ENCODE measurements at places on chromosomes 4 and X.

DNA sequence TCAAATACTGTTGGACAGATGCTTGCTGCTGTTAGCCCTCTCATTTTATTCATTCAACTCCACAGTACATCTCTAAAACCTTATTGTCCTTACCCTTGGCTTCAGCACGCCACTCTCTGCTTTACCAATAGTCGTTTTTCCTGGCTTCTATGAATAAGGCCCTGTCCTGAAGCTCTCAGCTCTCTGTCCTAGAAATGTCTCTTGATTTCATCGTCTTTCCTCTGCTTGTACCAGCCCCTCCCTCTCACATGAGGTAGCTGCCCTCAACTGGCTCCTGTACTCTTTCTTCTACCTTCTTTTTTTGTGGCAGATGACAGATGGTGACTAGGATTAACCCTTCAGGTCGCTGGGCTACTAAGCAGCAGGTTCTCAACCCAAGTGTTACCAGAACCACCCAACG is 11.4 kb downstream of the ADGRA3 start:
- no peak for DNase-seq

- no peak for DNase-seq
Measured at GRCh38 chrX:8845060-8845459, 43.9 kb upstream of the FAM9A start.

DNA sequence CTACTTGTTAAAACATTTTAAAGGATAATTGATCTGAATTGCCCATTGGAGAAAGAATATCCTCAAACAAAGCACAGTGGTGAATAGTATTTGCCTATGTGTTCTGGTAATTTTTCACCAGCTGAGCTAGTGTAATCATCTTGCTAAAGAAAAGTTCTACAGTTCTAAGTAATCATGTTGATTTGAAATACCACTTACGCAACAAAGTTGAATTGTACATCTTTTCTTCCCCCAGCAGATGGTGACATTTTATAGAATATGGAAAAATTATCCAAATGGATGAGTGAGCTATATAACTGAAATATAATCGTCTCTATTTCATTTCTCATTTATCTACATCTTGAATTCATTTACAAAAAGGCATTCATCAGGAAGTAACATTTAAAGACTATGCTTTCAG is 9.7 kb upstream of the ZNF674 start:
- DNase-seq, result peak; percentile 53

- DNase-seq, result peak; percentile 46
Measured at GRCh38 chr4:89158884-89159503, 47.7 kb downstream of the TIGD2 start.

DNA sequence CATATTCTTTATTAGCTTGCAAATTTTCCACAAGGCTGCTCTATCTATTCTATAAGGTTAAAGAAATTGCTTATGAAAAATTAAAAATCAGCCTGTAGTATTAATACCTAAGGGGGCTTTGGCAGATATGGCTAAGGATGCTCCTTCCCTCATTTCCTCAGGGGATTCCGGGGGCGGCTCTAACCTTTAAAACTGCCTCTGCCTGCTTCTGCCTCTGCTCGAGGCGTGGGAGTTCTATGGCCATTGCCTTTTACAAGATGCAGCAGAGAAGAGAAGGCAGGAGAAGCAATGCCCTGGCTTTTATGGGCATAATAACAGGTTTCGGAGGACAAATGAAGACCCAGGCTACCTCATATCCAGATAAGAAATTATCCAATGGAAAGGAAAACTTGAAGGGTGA is 8.6 kb upstream of the CDKN2AIP start:
- DNase-seq, result no peak

DNA sequence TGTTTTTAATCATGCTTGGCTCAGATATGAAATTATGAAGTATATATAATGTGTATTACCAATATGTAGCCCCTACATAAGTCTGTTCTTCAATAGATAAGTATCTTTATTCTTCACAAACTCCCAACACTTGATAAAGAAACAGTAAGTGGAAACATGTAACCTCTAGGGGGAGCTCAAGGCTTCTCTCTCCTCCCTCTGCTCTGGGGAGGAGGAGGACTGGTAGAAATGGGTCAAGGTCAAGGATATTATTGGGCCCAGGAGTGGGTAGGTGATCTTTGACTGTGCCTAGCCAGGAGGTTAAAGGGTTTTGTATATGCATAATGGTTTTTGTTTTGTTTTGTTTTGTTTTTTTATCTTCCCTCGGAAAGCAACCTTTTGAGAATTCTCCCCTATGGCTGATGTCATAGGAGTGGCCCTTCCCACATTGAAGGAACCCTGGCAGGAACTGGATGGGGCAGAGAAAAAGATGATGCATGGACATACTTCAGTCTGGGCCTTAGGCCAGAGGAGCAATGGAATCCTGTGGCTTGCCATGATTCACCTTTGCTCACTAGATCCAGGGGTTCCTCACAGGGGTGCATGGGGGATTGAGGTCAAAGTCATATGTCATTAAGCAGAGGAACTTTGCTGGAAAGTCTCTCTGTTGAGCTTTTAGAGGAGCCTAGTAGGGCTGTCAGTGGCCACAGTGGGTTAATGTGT is 460.3 kb downstream of the MID1IP1 start:
- DNase-seq, result peak; percentile 52

DNA sequence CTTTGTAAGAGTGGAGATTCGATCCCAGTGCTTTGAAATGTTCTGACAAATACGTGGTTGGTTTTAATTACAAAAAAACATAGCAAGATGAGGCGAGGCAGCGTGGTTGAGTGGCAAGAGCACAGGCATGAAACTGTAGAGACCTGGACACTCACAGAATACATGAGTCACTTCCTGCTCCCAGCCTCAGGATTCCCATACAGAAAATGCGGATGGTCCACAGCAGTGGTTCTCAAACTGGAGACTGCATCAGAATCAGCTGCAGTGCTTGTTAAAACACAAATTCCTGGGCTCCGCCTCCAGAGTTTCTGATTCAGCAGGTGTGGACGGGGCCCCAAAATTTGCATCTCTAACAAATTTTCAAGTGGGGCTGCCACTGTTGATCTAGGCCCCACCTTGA is 10.1 kb downstream of the OTOP1 start:
- peak; percentile 10 for DNase-seq

DNA sequence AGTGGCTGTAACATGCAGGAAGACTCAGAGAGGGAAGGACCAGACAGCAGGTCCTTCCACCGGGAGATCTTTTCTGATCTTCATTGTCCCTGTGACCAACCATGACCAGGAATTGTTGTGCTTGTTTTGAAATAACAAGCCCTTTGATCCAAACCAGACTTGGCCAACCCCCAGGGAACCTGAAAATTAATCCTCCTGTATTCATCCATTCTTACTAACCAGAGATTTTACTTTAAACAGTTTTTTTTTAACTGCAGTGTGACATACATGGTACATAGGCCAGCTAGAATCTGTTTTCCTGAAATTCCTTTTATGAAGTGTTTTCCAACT is 4.0 kb downstream of the WFS1 start:
- DNase-seq, result no peak

- DNase-seq, result no peak
Measured at GRCh38 chrX:16125520-16126149, 2.3 kb downstream of the GRPR start.

GRCh38 chr4:85777908-85778631 is 303.1 kb downstream of the ARHGAP24 start:
- peak; percentile 41 for DNase-seq

DNA sequence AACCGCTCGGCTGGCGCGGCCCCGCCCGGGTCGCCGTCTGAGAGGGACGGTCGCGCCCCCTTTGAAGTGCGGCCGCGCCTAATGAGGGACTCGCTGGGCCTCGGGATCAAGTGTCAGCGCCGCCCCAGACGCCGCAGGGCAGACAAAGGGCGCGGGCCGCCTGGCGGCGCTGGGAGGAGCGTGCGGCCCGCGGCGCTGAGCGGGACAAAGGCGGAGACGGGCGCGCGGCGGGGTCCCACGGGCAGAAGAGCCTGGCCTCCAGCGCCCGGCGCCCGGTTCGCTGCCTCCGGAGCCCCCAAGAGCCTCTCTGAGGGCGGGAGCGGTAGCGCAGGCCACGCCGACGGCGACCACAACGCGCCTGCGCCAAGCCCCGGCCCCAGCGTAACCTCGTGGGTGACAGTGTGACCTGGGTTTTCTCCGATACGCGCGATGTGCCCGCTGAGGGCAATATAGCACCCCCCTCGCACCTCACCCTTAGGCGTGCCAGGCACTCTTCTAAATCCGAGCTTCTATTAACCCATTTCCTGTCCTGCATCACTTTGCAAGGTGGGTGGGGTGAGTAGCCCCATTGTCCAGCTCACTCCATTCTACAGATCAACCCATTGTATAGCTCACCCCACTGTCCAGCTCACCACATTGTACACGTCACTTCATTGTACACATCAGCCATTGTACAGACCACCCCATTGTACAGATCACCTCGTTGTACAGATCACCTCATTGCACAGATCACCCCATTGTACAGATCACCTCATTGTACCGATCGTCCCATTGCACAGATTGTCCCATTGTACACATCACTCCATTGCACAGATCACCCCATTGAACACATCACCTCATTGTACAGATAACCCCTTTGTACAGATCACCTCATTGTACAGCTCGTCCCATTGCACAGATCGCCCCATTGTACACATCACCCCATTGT is 33.7 kb upstream of the STX18 start:
- DNase-seq, result peak; percentile 12

DNA sequence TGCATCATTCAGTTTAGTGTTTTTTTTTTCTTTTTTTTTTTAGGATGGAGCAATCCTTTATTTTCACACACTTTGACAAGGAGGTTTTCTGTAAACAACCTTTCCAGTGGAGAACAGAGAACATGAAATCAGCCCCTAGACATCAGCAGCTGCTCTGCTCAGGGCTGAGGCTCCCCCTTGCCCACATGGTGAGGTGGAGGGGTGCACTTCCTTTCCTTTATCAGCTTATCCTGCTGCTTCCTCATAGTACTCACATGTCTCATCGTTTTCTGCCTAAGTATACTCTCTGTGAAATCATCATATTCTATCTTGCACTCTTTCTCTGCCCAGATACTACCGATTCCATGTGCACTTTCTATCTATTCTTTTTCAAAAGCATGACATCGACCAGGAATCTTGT is 47.6 kb upstream of the PRSS12 start:
- peak; percentile 83 for DNase-seq

GRCh38 chr4:185634066-185634652 is 98.9 kb upstream of the PDLIM3 start:
- DNase-seq, result no peak

DNA sequence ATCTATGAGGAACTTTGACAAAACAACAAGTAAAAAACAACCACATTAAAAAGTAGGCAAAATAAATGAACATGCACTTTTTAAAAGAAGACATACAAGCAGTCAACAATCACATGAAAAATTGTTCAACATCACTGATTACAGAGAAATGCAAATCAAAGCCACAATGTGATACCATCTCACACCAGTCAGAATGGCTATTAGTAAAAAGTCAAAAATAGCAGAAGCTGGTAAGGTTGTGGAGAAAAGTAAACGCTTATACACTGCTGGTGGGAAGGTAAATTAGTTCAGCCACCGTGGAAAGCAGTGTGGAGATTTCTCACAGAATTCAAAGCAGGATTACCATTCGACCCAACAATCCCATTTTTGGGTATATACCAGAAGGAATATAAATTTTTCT is 17.0 kb upstream of the LNX1 start:
- DNase-seq, result no peak

DNA sequence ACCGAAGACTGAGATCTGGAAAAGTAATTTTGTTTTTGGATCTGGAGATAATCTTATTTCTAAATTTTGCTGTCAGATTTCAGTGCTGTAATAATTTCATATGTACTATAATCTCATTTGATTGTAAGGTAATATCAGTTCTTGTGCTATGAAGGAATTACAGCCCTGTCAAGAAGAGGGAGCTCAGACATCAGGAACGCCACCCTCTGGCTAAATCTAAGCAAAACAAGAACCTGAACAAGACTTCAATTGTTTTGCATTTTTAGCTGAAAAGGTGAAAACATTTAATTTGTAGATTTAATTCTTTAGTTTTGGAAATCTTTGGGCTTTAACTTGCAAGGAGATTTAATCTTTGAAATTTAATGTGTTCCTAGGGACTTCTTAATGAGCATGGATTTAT is 525.4 kb upstream of the HS3ST1 start:
- no peak for DNase-seq

- DNase-seq, result peak; percentile 15
Measured at GRCh38 chr4:65021737-65022136, 612.5 kb upstream of the TECRL start.

DNA sequence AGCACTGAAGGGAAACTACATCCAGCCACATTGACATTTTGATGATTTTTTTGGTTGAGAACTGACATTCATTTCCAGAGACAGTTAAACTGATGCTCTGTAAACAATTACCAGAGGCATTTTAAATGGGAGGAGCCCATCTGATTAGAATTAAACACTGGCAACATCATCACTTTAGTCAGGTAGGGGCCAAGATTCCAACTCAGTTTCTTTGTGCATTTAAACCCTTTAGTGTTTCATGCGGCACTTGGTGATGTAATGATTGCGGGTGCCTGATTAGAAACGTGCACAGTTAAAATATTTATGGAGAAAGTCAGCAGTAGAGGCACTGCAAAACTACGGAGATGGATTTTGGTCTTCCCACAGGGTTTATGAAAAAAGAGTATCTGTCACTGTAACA is 16.1 kb downstream of the TNIP3 start:
- DNase-seq, result no peak

DNA sequence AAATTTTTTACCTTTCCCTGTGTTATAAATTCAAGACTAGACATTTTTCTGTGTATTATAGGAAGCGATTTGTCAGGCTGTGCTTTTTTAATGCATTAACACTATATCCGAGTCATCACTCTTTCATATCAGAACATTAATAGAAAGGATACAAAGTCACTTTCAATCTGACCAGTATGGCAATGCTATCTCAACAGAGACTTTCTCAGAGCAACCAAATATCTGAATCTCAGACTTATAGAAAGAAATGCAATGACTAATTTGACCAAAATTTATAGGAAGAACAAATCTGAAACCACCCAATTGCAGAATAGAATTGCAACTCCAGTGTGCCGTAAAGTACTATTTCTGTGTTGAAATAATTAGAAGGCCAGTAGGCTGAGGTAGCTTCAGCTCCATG is 473 bp upstream of the TKTL2 start:
- no peak for DNase-seq

- DNase-seq, result no peak
Measured at GRCh38 chr4:173343832-173344397, 9.8 kb upstream of the HMGB2 start.

- DNase-seq, result no peak
Measured at GRCh38 chr4:53014881-53015280, 152.8 kb downstream of the RASL11B start.

DNA sequence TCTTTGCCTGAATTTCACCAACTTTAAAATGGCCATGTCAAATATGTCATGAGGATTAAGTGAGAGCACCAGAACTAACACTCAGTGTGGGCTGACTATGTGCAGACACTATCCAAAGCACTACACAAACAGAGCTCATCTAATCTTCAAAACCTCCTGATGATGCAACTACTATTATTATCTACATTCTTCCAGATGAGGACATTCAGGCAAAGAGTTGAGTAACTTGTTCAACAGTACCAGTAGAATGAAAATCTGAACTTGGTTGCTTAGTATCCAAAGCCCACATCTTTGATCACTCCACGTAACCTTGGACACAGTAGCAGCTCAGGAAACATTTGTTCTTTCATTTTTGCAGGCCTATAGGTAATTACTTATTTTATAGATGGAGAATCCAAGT is 90.1 kb downstream of the ATP8A1 start:
- DNase-seq, result peak; percentile 57

- no peak for DNase-seq
Measured at GRCh38 chr4:531721-532565, 32.9 kb downstream of the PIGG start.

All from amniotic epithelial cell (primary cell).